ENCODE measurements at places on chromosomes 6 and 20.

DNA sequence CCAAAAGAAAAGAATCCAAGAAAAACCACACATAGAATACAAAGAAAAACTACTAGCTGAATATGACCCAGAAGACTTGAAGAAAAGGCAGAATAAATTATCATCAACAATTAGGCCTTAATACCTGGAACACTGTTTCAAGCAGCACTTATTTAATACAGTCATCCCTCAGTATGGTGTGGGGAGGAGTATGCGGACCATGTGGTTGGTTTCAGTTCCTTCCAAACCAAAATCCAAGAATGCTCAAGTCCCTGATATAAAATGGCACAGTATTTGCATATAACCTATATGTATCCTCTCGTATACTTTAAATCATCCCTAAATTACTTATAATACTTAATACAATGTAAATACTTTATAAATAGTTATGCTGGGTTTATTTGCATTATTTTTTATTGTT is 16.1 kb downstream of the CDK19 start:
- DNase-seq: no peak

GRCh38 chr6:169141671-169142537 is 111.7 kb downstream of the THBS2 start:
- no peak for DNase-seq

DNA sequence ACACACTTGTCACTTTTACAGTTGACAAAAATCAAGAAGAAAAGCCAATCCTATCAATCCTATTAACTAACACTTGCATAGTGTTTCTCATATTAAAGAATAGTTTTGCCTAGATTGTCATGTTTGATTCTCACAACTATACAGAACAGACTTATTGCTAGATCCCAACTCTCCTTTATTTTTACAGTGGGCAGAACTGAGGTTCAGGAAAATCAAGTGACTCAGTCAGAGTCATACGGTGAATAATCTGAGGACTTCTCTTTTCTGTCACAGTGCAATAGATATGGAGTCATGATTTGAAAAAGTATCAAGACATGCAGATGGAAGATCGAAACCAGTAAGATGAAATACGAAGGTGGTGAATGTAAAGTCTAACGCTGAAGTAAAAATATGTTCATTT is 195.1 kb upstream of the CITED2 start:
- DNase-seq: no peak

DNA sequence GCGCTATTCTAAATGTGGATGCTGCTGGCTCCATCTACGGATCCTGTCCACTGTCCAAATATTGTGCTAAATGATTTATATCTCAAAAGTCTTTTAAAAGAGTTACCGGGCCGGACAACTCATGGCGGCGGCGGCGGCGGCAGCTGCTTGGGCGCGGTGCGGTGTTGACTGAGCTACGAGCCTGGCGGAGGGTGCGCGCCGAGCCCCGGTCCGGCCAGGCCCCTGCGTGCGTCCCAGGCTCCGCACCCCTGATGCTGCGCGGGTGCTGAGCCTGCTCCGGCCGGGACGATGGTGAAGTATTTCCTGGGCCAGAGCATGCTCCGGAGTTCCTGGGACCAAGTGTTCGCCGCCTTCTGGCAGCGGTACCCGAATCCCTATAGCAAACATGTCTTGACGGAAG is 303.4 kb downstream of the CENPW start:
- DNase-seq: no peak

GRCh38 chr6:119942078-119942752 is 592.7 kb upstream of the MAN1A1 start:
- DNase-seq: no peak
